Activated CD4-positive, alpha-beta T cell treated with anti-CD3 and anti-CD28 coated beads, Interleukin-10, Interleukin-2, amounts not matched to agents 100 ng/mL and 50 ng/mL, durations not matched to agents 16 hours and 8 hours (primary cell): ENCODE measurements at places on chromosomes 11 and 22.
A peak's percentile ranks its signal among the peaks of the same experiment; 100 is the strongest.

DNA sequence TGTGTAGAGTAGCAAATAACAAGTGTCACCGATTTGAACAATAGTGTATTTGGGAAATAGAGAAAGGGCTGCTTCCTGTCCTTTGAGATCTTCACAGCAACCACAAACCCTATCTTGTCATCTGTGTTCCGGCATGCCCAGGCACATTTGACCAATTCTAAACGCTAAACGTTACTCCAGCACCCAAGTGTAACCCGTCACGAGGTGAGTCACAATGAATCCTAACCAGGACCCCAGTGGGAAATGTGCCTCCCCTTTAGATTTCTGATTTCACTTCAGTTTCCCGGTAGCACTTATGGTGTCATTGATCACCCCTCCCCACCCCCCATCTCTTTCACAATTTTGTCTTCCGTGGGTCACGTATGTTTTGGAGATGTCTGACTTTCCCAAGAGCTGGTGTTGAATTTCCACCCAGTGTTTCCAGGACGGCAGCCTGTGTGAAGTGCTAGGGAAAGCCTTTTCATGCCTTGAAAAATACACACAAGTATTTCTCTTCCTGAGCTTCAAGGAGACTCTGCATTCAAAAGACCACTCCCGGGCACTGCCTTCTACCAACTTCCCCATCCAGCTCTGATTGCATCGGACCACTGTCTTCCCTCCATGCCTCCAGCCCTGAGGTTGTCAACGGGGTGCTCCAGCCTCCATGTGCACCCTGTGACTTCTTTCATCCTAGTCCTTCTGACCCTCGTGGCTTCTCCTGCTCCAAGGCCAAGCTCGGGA lies 10.5 kb upstream of the C11orf24 start:
- peak; percentile 84 for DNase-seq

- DNase-seq = peak; percentile 79
These were observed 21.7 kb upstream of the HSPA8 start for GRCh38 chr11:123083623-123084029.

DNA sequence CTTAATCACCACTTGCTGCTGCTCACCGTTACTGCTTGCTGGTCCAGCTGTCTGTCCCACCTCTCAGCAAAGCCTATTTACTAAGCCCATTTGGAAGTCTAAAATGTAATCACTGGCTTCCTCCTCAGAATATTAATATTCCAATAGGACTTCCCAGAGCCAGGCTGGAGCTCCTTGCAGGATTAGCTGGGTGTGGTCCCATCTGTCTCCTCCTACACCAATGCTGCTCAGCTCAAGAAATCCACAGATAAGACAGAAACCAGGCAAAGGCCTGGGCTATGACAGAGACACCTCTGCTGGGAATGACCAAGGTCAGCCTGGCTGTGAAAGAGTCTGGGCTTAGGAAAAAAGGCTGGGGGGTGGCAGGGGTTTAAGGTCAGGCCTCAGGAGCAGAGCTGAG lies 317.8 kb downstream of the BUD13 start:
- DNase-seq = no peak

DNA sequence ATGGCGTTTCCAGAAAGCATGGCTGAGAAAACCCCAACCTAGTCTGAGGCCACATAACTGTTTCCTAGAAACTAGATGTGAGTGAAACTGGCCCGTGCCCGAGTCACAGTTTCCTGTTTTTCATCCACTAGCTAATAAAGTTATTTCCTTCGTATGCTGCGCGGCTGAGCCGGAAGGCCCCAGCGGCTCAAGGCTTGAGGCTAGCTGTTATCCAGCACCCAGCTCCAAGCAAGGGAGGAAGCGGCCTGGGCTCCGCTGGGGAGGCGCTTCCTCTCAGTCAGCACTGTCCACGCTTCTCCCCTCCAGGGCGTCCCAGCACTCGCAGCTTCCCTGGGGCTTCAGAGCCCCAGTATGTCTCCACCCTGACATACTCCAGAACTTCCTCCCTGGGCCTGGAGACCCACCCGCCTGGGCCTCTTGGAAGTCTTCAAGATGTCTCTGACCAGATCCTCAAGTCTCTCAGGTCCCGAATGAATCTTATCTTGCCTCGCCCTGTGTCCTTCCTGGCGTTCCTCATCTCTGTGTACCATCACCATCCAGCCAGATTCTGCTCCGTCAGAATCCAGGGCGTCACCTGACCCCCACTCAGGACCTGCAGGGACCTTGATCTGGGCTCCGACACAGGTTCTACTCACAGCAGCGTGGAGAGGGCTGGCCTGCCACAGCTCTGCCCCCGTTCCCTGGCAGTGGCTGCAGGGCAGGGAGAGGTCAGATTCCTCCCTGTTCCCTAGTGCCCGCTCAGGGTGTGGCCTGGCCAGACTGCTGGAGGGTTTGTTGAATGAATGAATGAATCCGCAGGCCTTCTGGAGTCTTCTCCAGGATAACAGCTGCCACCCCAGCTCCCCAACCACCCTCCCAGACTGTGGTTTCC lies 81.9 kb downstream of the LRRC32 start:
- peak; percentile 87 for DNase-seq

DNA sequence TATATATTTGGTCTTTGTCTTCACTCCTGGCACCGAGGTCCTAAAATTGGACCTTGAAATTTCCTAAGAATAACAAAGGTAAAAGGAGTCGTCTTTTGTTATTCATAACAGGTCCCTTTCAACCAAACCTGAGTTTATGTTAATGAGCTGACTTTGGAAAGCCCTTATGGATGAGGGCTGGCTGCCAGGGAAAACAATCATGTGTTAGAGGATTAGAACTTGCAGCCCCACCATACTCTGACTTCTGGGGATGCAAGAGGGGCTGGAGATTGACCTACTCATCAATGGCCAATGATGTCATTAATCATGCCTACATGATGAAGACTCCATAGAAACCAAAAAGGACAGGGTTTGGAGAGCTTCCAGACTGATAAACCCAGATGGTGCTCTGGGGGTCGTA lies 118.9 kb downstream of the MRTFA start:
- DNase-seq = no peak

- peak; percentile 54 for DNase-seq
These were observed 43.5 kb upstream of the CYP2D6 start for GRCh38 chr22:42174062-42174461.

- no peak for DNase-seq
These were observed 221.4 kb downstream of the TENM4 start for GRCh38 chr11:79219186-79220045.

DNA sequence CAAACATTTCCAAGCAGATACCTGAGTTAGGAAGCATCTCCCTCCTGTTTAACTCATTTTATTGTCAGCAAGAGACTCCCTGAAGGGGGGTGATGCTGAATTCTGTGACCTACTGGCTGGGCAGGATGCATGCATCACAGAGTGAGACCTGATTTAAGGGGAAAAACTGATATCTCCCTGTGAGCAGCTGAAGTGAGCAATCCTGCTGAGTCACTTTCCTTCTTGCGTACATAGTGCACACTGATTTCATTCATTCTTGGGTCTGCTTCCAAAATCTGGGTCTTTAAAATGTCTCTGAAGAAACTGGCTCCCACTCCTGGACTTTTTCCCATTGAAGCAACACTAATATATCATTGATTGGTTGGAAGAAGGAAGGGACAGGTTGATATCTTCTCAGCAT lies 23.3 kb downstream of the P4HA3 start:
- peak; percentile 28 for DNase-seq

DNA sequence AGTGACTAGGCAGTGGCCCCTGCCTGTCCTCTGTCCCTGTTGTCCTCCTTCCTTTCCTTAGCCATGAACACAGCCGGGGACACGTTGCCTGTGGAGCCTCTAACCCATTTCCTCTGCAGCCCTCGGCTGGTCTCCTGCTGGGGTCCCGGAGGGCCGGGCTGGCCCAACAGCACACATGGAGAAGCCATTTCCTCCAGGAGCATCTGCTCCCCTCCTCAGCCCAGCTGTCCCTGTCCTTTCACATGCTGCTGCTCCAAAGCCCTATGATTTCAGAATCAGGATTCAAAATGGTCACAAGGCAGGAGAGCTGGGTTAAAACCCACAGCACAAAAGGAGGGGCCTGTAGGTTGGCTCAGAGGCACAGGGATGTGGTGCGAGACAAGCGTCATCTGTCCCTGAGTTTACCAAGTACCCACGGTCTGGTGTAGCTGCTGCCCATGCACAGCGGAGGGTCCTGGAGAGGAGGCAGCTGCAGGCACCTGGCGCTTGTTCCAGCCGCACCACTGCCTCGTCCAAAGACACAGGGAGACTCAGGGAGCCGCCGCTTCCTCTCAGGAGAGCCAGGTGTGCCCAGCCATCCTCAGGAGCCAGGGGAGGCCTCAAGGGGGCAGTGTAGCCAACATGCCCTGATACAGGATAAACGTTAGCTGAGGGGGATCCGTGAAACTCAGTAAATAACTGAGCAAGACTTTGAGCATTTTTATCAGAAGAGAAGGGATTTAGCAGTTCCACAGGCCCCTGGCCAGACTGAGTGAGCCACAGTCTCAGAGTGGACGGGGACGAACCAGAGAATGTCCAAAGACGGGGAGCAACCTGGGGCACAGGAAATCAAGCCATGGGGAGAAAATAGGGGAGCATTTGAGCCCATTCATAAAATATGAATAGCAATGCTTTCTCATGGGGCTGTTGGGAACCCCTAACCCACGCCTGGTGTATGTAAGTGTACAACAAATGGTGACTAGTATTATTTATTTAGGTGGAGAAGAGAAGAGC lies 3.9 kb upstream of the VSIG10L2 start:
- peak; percentile 48 for DNase-seq

GRCh38 chr11:2888266-2888968 lies 2.8 kb upstream of the CDKN1C start:
- DNase-seq = peak; percentile 86

DNA sequence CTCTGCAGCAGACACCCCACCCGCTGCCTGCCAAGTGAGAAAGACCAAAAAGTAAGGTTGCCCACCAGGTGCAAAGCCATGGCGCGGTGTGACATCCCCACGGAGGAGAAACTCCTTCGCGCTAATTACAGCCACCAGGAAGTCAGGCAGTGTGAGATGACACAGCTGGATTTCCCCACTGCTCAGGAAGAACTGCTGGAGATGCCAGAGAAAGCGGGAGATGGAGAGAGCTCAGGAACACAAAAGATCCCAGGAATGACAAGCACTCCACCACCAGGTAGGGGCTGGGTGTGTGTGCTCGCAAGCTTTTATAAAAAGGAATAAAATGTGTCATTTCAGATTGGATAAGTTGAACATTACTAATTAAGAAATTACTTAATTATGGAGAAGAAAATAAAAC lies 292.7 kb downstream of the OPCML start:
- no peak for DNase-seq

- no peak for DNase-seq
These were observed 3.8 kb downstream of the ARVCF start for GRCh38 chr22:20012741-20013331.

DNA sequence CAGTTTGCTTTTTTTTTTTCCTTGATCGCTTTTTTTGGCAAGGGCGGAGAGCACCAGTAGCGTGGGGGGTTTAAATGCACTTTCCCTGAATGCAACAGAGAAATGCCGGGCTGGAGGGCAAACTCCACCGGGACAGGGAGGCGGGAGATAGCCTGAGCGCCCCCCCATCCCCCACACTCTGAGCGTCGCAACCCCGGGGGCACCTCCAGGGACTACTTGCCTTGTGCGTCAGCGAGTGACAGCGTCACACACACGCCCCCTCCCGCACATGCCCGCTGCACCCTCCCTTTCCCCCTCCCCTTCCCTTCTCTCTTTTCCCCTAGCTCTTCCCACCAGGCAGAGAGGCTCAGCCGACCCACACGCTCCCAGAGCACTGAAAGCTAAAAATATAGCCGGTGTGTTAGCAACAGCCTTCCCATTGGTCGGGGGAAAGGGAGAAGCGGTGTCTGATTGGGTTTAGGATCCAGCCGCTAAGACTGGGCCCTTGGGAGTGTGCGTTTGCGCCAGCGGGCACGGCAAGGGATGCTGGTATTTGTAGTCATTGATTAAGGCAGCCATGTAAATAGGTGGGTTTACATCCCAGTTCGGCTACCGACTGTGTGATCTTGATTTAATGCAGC lies 1.7 kb upstream of the TOB2 start:
- DNase-seq = peak; percentile 98

GRCh38 chr11:113906038-113906437 lies 1.4 kb downstream of the HTR3B start:
- DNase-seq = no peak

DNA sequence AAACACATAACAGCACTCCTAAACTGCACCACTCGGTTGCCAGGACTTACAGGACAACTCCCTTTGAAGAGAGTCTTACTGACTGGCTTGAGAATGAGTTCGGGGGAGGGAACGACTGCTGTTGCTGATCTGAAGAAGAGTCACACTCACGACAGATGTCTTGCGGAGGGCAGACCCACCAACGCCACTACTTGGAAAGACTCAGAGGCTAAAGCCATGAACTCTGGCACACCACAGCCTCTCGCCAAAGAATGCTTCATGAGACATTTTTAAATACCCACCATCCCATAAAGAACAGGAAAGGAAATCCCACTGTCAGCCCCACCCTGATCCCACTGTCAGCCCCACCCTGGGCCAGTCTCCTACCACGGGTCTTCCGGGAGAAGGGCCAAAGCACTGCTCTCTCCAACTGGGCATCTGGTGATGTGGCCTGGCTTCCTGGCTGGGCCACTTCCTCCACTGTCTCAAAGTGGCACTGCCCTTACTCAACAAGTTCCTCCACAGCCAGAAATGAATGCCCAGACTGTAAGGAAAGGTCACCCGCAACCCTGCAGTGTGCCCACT lies 73.6 kb downstream of the MICAL3 start:
- DNase-seq = no peak

- DNase-seq = no peak
These were observed 32.6 kb upstream of the TMEM123 start for GRCh38 chr11:102485095-102485722.

- no peak for DNase-seq
These were observed 51.8 kb upstream of the LMO1 start for GRCh38 chr11:8315463-8315862.

GRCh38 chr11:34745195-34745594 lies 124.3 kb downstream of the EHF start:
- DNase-seq = no peak

- DNase-seq = no peak
These were observed 47.5 kb downstream of the TRIM29 start for GRCh38 chr11:120090411-120090810.

DNA sequence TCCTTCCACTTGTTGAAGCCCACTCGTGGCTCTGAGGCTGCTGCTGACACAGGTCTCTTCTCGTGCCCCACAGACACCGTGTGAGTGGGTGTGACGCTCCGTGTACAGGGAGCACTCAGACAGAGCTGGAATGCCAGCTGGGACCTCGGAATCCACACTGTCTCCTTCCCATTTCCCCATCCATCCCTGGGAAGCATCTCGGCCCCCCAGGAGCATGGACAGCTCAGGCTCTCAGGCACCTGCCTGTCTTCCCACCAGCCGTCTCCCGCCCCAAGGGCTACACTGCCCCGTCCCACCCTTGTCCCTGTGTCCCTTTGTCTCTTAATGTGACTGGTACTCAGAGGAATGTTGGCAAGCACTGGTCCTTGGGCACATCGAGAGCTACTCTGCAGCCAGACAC lies 63.8 kb downstream of the ARHGAP8 start:
- DNase-seq = no peak

DNA sequence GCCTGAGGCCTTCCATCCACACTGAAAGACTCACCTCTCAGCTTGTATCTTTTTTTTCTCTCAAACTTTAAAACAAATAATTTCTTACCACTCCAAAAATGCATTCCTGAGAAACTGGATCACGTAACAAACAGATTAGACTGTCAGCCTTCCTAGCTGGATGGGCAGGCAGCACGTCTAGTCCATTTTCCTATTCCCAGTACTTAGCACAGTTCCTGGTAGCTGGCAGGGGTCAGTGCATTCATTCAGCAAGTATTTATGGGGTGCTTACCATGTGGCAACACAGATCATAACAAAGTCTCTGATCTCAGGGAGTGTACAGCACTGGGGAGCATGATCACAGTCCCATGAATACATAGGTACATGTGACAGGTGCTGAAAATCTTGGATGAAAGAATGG lies 89.6 kb downstream of the UBASH3B start:
- DNase-seq = no peak

GRCh38 chr22:41603873-41604332 lies 14.3 kb upstream of the PMM1 start:
- DNase-seq = peak; percentile 91
